Activated T-cell treated with anti-CD3 and anti-CD28 coated beads for 1 hour (primary cell): ENCODE measurements at places on chromosomes 6 and 20.

DNA sequence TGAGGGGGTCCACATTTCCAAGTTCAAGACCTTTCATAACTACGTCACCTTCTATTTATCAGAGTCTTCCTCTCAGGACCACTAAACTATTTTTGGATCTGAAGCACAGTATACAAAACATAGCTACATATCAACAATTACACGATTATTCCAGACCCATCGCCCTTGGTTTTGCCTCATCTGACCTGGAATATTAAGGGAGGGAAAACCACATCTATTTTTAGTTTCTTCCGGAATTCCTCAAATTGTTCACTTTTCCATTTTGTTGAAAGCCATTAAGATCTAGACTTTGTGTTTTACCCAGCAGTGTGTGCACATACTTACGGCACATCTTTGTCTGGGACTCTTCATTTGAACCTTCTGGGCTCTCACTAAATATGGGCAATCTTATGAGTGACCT lies 12.0 kb upstream of the ADGRF5 start:
- no peak for DNase-seq

- no peak for DNase-seq
These were observed 103.4 kb upstream of the MLN start for GRCh38 chr6:33907227-33907626.

GRCh38 chr6:16438718-16439591 lies 200.6 kb downstream of the GMPR start:
- no peak for DNase-seq

- no peak for DNase-seq
These were observed 7.3 kb upstream of the MAVS start for GRCh38 chr20:3839328-3839727.

GRCh38 chr6:69129046-69129445 lies 494.0 kb downstream of the ADGRB3 start:
- DNase-seq = no peak

DNA sequence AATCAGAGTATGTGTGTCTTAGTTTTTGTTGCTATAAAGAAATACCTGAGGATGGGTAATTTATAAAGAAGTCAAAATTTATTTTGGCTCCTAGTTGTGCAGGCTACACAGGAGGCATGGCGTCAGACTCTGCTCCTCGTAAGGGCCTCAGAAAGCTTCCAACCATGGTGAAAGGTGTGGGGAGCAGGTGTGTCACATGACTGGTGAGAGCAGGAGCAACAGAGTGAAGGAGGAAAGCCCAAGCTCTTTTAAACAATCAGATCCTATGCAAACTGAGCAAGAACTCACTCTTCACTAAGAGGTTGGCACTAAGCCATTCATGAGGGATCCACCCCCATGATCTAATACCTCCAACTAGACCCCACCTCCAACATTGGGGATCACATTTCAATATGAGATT lies 1524.3 kb downstream of the HACE1 start:
- DNase-seq = no peak

DNA sequence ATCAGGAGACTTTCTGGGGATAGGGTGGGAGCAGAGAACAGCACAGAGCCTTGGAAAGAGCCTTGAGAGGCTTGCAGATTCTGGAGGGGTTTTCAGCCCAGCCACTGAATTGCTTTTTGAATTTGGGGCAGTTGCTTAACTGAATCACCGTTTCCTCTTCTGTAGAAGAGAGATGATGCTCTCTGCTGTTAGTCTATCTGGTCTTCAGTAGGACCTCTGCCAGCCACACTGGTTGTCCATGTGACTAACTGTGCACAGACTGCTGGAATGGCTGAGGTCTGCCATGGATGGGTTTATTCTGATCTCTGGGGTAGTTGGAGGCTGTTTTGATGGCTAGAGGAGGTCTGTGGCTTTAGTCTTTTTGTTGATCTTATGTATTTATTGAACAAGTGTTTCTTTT lies 21.4 kb upstream of the PRDM1 start:
- DNase-seq = no peak

DNA sequence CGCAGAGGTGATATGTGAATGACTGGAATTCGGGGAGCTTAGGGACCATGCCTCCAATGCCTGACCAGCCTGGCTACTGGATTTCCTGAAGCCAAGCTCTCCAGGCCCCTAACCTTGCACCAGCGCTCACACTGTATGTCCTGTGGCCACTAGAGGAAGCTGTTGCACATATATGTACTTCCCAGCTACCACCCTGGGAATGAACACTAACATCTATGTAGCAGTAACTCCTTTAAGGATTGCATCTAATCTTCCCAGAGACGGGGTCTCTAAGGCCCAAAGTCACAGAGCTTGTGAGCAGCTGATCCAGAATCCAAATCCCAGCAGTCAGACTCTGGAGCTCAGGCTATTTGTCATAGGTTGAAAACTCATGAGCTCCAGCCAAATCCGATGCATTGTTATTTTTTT lies 20.4 kb upstream of the BPIFB1 start:
- DNase-seq = no peak

- no peak for DNase-seq
These were observed 148.7 kb upstream of the CARMIL1 start for GRCh38 chr6:25130518-25130917.

DNA sequence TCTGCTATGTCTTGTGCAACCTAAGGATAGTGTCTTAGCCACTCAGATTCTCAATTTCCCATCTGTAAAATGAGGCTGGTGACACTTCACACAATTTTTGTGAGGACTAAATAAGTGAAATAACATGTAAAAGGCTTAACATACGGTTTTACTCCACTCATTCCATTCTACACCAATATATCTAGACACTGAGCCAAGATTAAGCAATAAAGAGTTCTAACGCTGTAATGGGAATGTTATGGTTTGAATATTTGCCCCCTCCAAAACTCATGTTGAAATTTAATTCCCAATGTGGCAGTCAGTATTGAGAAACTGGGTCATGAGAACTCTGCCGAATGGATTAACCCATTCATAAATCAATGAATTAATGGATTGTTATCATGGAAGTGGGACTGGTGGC lies 301.0 kb downstream of the HACE1 start:
- DNase-seq = no peak

DNA sequence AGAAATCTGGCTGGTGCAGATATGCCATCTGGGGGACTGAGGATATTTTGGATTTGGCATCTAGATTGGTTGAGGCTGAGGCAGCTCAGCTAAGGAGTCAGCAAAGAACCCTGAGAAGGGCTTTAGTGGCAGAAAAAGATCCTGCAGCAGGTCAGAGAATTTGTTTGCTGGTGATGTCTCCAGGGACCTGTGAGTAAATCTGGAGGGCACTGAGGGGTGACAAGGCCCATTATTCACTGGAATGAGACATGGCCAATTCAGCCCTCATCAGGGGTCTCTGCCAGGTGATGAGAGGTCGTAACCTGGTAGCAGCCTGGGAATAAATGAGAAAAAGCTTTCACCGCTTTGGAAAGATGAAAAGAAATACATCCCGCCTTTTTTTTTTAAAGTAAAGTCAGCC lies 118.3 kb upstream of the FBXL4 start:
- DNase-seq = no peak

GRCh38 chr20:47305667-47306066 lies 50.8 kb downstream of the ZMYND8 start:
- no peak for DNase-seq

DNA sequence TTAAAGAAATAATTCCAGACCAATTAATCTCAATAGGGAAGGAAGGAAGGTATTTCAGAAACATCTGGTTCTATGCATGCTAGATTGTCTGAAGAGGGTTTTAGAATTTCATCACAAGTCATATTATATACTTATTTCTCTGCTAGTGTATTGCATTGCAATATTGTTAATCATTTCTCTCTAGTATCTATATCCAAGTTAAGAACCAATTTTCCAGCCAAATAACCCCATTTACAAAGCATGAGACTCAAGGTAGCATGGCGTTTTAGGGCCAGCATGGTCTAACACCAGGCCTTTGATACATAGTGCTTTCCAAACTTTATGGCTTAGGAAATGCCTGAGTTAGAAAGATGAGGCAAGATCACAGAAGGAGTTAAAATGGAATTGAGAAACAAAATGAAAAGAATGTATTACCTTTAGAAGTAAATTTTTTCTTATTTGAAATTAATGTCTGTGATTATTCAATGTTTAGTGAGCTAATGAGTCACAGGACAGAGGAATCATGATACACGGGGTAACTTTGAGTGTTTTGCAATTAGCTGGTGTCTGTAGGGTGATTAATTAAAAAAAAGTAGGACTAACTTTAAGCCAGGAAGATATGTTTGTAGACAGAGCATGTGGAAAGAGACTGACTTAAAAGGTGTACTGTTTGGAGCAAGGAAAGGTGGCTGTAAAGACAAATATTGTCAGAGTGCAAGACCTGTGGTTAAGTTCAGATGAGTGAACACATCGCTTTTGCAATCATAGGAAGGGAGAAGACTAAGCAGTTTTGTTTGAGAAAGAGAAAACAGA lies 1006.2 kb upstream of the CITED2 start:
- DNase-seq = no peak

GRCh38 chr20:54250691-54251090 lies 42.8 kb downstream of the PFDN4 start:
- DNase-seq = no peak

DNA sequence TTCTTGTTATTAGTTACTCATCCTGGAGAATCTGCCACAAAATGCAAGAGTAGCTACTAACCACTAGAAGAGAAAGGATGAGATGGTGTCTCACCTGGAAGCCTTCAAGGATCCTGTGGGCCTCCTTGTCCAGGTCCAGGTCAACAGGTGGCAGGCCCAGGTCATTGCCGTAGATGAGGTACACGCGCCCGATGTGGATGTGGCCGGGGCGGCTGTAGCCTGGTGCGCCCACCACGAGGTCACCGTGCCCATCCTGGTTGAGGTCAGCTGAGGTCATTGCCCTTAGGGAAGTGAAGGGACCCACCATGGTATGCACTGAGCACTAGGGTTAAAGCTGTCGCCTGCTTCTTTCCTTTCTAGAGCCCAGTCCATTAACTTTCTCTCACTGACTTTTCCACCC lies 35.5 kb downstream of the GPLD1 start:
- no peak for DNase-seq

- peak; percentile 16 for DNase-seq
These were observed 49.5 kb downstream of the TRERF1 start for GRCh38 chr6:42402184-42402583.

- DNase-seq = no peak
These were observed 1129.5 kb upstream of the MAP3K7 start for GRCh38 chr6:91716361-91716760.

DNA sequence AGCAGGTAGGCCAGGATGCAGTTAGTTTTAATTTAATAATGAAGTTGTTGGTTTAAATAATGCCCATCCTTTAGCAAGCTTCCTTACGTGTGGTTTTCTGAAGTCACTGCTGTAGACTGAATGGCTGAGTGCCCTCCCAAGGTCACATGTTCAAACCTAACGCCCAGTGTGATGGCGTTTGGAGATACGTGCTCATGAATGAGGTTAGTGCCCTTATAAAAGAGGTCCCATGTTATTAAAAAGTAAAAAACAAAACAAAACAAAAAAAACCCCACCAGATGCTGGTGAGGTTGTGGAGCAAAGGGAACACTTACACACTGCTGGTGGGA lies 16.3 kb downstream of the LRP11 start:
- DNase-seq = no peak

GRCh38 chr6:164695896-164696295 lies 613.5 kb downstream of the C6orf118 start:
- no peak for DNase-seq
